Muscle of back (tissue), 13 donors: ENCODE measurements at places on chromosomes 4 and X. TPM values are rescaled to one million over a fixed set of nuclear protein-coding genes. Genes with fewer than 3 reads are reported as not detected.

GRCh38 chr4:10107111-10108091 is 9.2 kb downstream of the WDR1 start:
- no peak for DNase-seq

GRCh38 chr4:2253160-2254084 is 8.5 kb downstream of the MXD4 start:
- DNase-seq, result no peak

DNA sequence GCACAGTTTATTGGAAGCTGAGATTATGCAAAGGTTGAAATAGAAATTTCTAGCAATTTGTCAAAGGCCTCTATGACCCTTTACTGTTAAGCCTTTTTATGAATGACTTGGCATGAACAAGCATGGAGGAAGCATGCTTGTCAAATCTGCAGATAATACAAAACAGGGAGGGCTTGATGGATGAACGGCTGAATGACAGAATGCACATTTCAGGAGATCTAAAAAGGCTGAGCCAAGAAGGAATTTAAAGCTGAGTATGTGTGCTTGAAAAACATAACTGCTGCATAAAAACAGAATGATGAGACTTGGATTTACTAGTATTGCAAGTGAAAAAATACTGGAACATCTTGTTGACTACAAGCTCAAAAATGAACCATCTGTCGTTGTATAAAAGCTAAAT is 29.0 kb upstream of the UBE2K start:
- no peak for DNase-seq

GRCh38 chrX:53318766-53319353 is 37.5 kb upstream of the IQSEC2 start:
- DNase-seq, result no peak

The MSANTD1 gene
- polyA plus RNA-seq, result 0.59 TPM

The RNF175 gene
- polyA plus RNA-seq, result 3.5 TPM

DNA sequence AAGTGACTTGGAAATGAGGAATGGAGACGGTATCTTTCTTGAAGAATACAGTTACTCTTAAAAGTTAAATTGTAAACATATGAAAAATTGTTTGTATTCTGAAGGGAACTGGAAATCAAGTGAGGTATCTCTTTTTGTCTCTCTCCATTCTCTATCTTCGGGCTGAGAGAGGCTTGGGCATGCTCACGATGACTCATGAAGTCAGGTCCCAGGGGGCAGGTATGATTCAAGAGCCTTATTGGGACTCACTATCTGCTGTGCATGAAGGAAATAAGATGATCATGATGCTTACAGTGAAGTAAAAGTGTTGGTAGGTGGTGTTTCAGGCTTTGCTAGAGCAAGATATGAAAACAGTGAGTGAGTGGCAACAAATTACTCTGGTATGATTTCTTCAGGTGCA is 200.4 kb upstream of the PITX2 start:
- no peak for DNase-seq

The CPZ gene
- polyA plus RNA-seq, result 7.9 TPM

DNA sequence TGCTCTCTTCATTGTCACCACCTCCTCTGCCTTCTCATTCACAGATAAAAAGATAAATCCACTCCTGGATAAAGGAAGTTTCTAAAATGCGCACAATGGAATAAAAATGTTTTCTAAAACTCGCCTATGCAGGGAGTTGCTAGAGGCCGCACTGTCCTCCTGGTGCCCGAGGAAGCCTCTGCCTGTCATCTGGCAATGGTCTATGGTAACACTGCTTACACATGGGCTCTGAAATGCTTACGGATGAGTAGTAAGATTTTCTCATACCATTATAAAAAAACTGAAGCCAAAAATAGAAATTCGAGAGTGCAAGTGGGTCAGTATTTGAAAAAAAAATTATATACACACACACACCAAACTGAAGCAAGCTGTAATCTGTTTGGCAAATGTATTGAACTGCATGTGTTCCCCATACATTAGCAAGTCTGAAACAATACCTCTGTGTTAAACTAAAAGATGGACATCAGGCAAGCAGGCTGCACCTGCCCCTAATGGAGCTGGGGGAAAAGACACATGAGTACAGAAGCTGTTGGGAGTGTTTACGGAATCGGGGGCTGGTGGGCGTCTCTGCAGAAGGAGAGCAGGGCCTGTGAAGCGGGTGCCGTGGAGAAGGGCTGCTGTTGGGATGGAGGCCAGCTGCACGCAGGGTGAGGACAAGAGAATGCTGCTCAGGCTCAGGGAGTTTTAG is 103.3 kb upstream of the FAT1 start:
- no peak for DNase-seq

- DNase-seq, result no peak
Observed at GRCh38 chr4:121819216-121819965, 4.3 kb downstream of the CCNA2 start.

The GRSF1 gene
- 156 TPM for polyA plus RNA-seq

- no peak for DNase-seq
Observed at GRCh38 chr4:68960294-68961163, 8.9 kb upstream of the UGT2A3 start.

The AVPR2 gene
- polyA plus RNA-seq, result 0.84 TPM

GRCh38 chr4:154478128-154478527 is 13.5 kb downstream of the DCHS2 start:
- DNase-seq, result no peak

DNA sequence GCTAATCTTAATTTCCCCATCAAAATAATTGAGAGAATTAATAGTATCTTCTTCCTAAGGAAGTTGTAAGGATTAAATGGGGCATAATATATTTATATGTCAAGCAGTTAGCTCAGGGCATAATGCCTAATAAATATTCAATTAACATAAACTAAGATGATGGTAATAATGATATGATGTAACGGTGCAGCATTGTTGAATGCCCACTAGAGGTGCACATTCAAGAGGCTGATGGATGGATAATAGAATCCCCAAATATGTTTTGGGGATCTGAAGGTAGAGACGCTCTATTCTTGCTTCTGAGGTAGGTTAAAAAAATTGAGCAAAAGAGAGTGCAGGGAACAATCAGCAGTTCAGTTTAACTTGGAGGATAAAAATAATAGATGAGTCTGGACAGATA is 37.1 kb downstream of the ATOH1 start:
- DNase-seq, result no peak

The SERTM2 gene
- polyA plus RNA-seq, result 0.27 TPM

GRCh38 chrX:8390771-8391170 is 73.9 kb upstream of the VCX3B start:
- peak; percentile 68 for DNase-seq

GRCh38 chrX:72132456-72132855 is 741 bp upstream of the RTL5 start:
- DNase-seq, result no peak

DNA sequence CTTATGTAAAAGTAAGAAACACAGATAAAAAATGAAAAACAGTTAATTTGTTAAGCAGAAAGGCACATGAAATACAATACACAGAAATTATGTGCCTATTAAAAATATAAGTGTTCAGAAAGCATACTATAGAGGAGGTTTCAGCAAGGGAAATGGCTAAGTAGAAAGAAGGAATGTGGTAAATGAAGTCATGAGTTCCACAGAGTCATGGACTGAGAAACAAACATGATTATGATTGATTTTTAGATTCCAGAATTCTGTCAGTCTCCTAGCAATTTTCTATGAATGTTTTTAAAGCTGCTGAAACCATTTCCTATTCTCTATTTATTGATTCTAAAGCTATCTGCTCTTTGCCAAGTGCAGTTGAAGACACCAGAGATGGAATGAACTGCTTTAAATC is 1398.4 kb downstream of the ARAP2 start:
- DNase-seq, result peak; percentile 52

GRCh38 chr4:74714611-74715130 is 79.7 kb downstream of the BTC start:
- DNase-seq, result no peak

- DNase-seq, result no peak
Observed at GRCh38 chrX:137025930-137026329, 7.9 kb downstream of the GPR101 start.

DNA sequence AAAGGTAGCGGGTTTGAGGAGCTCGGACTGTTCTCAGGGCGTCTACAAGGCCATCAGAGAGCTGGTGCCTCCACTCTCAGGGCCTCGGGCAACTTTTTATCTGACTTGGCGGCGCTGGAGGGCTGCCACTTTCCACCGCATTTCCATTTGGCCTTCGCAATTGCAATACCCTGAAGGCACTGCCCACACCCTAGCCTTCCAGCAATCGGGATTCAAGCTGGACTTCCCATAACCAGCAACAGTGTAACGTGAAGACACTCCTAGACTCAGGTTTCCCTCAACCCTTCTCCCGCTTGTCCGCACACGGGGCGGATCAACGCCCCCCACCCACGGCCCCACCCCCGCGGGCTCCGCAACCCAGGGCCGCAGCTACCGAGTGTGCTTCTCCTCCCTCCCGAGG is 50.2 kb upstream of the BCOR start:
- no peak for DNase-seq

GRCh38 chr4:110357521-110357920 is 118.4 kb upstream of the ENPEP start:
- DNase-seq, result no peak

- DNase-seq, result no peak
Observed at GRCh38 chr4:125115941-125116340, 198.8 kb upstream of the FAT4 start.

DNA sequence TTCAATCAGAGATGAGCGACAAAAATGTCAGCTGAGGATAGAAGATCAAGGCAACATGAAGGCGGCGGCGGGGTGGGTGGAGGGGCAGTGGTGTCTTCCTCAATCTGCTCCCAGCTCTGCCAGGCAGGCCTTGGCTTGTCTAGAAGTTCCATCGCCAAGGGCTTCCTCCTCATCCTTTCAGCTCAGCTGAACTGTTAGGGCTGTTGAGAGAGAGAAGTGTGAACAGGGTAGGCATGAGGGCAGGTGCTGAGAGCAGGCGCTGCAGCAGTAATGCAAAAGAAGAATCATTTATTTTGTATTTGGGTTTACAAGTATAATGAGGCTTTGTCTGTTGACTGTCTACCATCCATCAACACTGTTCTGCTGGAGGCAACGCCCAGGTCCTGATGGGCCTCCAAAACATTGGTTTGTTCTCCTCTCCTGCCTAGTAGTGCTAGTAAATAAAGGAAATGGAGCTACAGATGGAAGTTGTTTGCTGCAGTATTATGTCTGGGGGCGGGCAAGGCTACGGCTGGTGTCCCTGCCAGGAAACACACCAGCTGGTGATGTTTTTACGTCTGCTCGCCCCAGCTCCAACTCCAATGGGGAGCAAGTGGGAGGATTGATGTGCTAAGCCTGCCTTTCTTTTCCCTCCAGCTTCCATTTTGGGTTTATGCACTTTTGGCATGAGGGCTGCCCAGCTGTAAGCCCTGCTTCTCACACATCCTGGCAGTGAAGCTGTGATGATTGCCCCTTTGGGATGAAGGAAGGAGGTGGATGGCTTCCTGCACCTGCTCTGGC is 139.4 kb upstream of the BOD1L1 start:
- peak; percentile 34 for DNase-seq

DNA sequence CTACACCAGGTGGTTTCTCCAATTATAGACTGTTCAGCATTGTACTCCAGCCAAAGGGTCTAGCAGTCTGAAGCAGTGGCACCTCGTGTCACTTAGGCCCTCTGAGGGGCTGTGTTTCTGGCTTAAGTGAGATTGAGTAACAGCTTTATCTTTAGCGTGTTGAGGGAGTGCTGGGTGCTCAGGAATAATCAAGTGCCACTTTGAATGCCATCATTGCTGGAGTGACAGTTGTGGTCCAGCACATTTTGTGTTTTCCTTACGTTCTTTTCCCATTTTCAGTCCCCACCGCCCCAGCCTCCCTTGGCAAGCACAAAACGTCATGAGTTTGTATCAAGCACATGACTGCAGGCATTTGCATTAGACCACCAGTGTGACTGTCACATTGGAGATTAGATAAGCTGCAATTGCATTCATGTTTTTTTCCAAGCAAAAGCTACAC is 58.7 kb downstream of the FNIP2 start:
- DNase-seq, result no peak

DNA sequence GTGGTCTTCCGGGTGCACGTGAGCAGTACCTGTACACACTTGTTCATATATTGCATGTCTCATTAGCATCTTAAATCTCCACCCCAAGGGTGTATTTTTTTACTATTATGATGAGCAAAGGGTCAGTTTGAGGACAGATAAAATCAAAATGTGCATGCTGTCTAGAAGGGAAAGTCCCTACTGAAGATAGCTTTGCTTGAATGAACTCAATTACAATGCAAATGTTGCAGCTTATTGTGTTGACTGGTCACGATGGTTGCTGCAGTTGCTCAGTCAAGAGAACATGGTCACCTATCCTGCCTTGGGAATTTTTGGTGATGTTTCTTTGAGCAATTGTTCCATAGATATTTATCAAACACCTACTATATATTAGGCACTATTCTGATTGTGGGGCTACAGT is 103.8 kb upstream of the MID1IP1 start:
- no peak for DNase-seq

GRCh38 chr4:1075809-1076699 is 37.3 kb downstream of the RNF212 start:
- DNase-seq, result no peak

- no peak for DNase-seq
Observed at GRCh38 chr4:126850286-126850685, 782.5 kb upstream of the INTU start.

DNA sequence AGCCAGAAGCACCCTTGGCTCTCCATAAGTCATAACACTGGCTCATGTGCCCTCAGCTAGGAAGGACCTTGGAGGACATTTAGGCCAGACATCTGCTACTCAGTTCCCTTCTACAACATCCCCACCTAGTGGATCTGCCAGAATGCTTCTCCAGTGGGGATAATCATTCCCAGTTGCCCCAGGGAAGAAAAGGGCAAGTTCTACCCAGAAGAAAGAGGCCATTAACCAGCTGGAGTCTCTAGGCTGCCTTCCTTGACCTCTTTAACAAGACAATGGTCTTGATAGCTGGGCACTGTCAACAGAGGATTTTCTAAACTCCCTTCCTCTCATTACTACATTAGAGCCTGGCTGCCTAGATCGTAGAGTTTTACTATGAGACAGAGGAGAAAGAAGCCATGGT is 42.0 kb downstream of the LGI2 start:
- no peak for DNase-seq

The CDKL5 gene
- 4.4 TPM for polyA plus RNA-seq

DNA sequence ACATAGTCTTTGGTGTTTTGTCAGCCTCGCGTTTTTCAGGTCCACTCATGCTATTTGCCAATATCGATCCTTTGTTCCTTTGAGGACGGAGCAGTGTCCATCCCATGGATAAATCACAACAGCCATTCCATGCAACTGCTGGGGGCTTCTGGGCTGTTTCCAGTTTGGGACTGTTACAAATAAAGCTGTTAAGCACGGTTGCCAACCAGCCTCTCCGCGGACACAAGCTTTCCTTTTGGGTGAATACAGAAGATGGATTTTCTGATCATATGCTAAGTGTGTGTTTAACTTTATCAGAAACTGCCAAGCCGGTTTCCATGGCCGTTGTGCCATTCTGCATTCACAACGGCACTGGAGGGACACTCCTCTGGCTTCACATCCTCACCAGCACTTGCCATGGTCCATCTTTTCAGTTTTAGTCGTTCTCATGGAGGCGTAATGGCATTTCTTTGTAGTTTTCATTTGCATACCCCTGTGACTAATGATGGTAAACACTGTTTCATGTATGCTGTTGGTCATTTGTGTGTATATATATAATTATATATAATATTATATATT is 67.8 kb downstream of the ABLIM2 start:
- no peak for DNase-seq
